Mucosa of descending colon (tissue), 3 donors: ENCODE measurements at places on chromosomes 5 and 9. TPM values are rescaled to one million over a fixed set of nuclear protein-coding genes. Genes with fewer than 3 reads are reported as not detected.

Gene PCDHB6
- 0.60 TPM for total RNA-seq

Gene PCDHA10
- 0.29 TPM for total RNA-seq

Gene MAN2A1
- 88.7 TPM for total RNA-seq

Gene IL13
- not detected for total RNA-seq

Gene FRMPD1
- total RNA-seq, result 1.1 TPM

Gene SPINK6
- 3.0 TPM for total RNA-seq

Gene TLN1
- 189 TPM for total RNA-seq

Gene JAKMIP2
- total RNA-seq, result 9.0 TPM

DNA sequence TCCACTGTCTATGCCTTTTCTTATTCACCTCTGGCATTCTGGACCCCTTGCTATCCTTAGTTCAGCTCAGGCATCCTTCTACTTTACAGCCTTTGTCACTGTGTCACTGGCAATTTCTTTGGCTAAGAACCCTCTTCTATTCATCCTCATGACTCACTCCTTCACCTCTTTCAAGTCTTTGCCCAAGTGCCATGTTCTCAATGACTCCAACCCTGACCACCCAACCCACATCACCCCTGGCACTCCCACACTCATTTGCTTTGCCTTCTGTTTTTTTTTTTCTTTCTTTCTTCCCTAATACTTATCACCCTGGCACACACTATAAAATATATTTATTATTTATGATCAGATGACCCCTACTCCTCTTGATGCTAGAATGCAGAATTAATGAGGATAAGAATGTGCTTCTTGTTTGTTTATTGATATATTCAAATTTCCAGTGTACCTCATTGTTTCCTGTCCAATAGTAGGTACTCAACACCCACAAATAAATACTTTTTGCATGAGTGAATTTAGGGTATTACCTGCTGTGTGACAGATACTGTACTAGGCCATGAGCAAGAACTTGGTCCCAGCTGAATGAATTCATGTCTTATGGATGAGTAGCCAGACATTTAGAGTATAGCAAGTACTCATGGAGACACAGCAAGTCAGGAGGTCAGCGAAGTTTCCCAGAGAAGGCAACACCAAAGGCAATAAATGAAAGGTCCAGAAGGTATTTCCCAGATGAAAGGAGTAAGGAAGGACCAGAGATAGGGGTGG, 236.1 kb downstream of the PAPPA start:
- DNase-seq, result no peak

DNA sequence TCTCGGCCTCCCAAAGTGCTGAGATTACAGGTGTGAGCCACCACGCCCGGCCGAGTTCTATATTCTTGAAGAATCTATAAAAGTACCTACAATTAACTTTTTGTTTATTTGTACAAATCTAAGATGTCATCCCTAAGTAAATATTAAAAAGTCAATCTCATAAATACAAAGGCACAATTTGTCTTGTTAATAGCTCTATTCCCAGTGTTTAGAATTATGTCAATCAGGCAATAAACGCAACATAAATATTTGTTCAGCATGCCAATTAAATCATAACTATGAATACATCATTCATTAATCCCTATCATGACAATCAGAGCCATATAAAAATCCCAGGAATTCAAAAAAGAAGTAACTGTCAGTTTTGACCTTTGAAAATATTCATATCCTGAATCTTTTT, 68.9 kb upstream of the CDH18 start:
- no peak for DNase-seq

DNA sequence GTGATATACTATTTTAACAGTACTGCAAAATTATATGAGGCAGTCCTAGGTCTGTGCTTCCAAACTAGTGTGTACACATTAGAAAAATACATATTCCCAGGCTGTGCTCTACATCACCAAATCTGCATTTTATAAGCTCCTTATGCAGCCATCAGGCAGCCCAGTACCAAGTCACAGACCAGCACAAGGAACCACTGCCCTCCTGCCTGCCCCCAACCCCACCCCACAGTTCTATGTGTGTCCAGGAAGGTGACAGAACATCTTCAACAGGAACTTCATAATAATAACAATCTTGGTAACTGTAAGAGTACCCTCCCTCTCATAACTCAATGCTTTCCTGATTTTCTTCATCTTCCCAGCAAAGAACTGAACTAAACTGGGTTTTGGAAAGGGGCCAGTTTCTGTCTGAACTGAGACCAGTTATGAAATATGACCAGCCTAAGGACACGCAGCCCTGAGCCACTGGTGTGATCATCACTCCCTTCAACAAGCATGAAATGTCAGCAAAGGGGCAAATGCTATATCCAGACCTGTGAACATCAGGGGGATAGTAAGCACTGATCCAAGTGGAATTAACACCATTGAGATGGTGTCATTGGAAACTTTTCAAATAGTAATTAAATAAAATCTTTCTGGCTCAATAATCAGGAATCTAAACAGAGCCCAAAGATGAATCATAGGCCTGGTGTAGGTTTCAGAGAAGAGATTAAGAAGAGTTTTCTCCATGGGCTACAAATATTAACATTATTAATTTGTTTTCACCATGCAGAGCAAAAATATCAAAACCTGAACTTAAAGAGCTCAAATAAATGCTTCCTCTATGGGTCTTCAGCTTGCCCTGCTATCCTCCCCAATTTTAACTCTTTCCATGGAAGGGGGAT, 82.1 kb downstream of the DPYSL3 start:
- DNase-seq, result no peak

DNA sequence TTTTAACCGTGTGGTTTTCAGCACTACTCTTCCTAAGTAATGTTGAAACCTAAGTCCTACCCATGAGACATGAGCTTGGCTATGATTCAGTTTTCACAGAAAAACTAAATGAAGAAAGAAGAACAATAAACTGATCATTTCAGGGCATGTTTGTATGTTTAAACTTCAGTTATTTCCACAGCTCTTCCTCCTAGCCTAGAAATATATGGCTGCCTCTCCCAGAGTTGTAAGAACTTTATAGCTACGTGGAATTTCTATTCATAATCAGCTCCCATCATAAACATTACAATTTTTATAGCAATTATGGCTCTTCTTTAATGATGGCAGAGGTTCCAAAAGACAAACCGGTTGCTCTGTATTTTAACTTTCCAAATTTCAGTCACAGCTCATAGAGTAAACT, 314.7 kb upstream of the ADAMTSL1 start:
- no peak for DNase-seq

GRCh38 chr9:133728856-133729616, 9.1 kb downstream of the SARDH start:
- DNase-seq, result no peak

- no peak for DNase-seq
Measured at GRCh38 chr5:180675036-180675635, 25.7 kb upstream of the FLT4 start.

GRCh38 chr5:107513337-107514085, 157.2 kb downstream of the EFNA5 start:
- DNase-seq, result no peak

DNA sequence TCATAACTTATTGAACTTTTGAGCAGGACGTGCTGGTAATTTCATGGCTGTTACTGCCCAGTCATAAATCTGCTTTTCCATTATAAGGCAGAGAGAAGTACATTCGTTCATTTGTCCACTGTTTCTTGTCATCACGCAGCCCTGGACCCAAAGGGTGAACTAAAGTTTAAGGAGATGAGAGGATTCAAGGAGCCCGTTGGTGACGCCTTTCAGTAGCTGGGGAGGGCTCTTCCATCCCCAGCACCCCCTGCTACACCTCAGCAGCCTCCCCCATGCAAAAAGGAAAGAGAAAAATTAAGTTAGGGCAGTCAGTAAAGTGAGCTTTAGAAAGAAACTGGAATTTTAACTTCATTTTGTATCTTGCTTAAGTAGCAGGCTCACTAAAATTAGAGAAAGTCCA, 2.9 kb downstream of the FOXE1 start:
- no peak for DNase-seq

DNA sequence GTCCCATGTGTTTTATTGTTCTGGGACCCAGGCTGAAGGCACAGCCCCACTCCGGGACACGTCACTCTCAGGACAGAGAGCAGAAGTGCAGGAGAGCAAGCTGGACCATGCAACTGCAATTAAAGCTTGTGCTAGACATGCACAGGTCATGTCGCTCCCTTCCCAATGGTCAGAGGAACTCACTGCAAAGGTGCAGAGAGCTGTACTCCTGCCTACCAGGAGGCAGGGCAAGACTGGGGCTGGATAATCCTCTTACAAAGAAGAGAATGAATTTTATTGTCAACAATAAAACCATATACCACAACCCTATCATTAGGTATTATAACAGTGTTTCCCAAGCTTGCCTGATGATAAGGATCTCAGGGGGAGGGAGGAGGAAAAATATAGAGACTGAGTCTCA, 74.0 kb upstream of the NEK6 start:
- DNase-seq, result peak; percentile 39

GRCh38 chr9:581673-582497, 259.6 kb upstream of the DMRT1 start:
- DNase-seq, result no peak

GRCh38 chr9:135387976-135388375, 91.6 kb upstream of the PPP1R26 start:
- DNase-seq, result no peak

- no peak for DNase-seq
Measured at GRCh38 chr5:9335754-9336495, 209.9 kb downstream of the SEMA5A start.

DNA sequence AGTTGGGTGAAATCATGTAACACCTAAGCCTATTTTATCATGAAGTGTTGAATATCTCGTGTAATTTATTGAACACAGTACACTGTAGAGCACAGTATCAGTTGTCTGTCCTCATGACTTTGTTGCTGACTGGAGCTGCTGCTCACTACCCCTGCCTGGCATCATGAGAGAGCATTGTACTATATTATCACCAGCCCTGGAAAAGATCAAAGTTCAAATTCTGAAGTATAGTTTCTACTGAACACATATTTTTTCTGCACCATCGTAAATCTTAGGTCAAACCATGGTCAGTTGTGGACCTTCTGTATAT, 169.3 kb upstream of the RAI14 start:
- no peak for DNase-seq

- no peak for DNase-seq
Measured at GRCh38 chr5:171747061-171747859, 38.4 kb upstream of the SMIM23 start.

- no peak for DNase-seq
Measured at GRCh38 chr5:95081500-95081960, 203.4 kb downstream of the MCTP1 start.

GRCh38 chr5:156949424-156949823, 13.6 kb downstream of the TIMD4 start:
- DNase-seq, result no peak
